ENCODE measurements at places on chromosomes 1 and 21.
A peak's percentile ranks its signal among the peaks of the same experiment; 100 is the strongest.

DNA sequence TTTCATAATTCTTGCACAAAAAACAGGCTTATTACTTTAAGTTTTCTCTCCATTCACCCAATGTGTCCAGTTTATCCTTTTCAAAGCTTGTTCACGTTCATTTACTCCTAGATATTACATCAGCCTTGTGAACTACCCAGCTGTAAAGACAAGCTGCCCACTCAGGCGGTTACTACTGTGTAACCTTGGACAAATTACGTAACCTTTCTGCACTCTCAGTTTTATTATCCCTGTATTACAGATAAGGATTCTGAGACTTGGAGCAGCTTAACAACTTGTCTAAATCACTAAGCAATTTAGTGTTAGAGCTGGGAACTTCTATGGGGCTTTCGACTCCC is 20.5 kb upstream of the LPAR3 start:
- no peak for DNase-seq

DNA sequence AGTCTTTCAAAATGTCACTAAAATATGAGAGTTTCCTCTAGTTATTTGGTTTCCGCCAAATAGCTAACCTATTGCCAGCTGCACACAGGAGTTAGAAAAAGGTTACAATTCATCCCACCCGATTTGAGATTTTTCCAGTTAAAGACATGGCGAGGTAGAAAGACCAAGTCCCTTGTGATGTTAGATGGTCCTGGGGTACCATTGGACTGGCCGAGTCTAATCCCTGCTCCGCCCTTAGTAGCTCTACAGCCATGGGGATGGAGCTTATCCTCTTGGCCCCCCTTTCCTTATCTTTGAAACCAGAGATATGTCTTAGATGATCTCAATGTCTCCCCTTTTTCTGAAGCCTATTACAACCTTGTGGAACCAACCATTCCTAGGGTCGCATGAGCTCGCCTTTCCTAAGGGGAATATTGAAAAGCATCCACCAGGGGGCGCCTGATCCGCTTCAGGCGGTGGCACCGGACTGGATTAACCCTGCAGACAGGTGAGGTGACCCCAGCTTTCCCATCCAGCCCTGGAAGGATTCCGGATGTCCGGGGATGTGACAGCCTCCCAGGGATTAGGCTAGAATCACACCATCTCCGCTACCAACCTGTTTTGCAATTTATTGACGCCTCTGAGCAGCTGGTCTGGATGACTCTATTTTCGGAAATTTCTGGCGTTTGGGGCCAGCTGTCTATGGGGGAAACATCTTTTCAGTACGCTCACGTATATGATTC is 68.3 kb upstream of the SIM2 start:
- peak; percentile 49 for DNase-seq

- DNase-seq = no peak
Observed at GRCh38 chr1:36673202-36673601, 190.5 kb upstream of the CSF3R start.

GRCh38 chr1:113990530-113990929 is 11.3 kb downstream of the OLFML3 start:
- DNase-seq = no peak

- no peak for DNase-seq
Observed at GRCh38 chr1:34290831-34291230, 114.1 kb downstream of the C1orf94 start.
